ENCODE measurements at places on chromosomes 3 and 15. TPM values are rescaled to one million over a fixed set of nuclear protein-coding genes. Genes with fewer than 3 reads are reported as not detected.

Gene ROPN1
- total RNA-seq = not detected

Gene GOLIM4
- total RNA-seq = 90.7 TPM

Gene ARHGEF26
- 6.2 TPM for total RNA-seq

Gene THAP10
- total RNA-seq = 2.3 TPM

Gene CNTN4
- 68.9 TPM for total RNA-seq

Gene TTBK2
- 21.1 TPM for total RNA-seq

Data from mesothelial cell of epicardium (in vitro differentiated cells).